ENCODE measurements at places on chromosomes 4 and X.

GRCh38 chr4:174154215-174154854, 129.1 kb downstream of the FBXO8 start:
- no peak for DNase-seq

- DNase-seq: no peak
These were observed 51.5 kb downstream of the VMA21 start for GRCh38 chrX:151448509-151448908.

GRCh38 chrX:386768-387575, at the start of gene PPP2R3B:
Gene PPP2R3B (minus strand): TSS chrX:386907. CDS start chrX:386691, 216 bp downstream.
- peak; percentile 98 for DNase-seq

GRCh38 chr4:90546114-90546513, 418.9 kb downstream of the CCSER1 start:
- no peak for DNase-seq

GRCh38 chr4:185716577-185717376, 95.2 kb downstream of the SORBS2 start:
- no peak for DNase-seq

DNA sequence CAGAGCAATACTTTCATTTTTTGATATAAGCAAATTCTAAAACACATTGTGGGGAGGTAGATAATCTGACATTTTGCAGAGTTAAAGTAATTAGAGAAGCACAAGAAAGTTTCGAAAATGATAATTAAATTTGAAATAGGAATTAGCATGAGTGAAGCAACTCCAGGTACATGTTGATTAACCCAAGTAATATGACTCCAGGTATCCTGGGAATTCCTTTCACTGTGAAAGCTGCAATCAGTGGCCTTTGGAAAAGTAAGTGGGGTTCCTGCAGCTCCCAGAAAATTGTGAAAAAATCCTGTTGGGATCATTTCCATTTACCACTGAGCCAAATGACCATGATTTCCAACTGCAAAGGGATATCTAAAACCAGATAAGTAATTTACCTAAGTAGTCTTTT, 26.0 kb upstream of the CXCL2 start:
- no peak for DNase-seq

DNA sequence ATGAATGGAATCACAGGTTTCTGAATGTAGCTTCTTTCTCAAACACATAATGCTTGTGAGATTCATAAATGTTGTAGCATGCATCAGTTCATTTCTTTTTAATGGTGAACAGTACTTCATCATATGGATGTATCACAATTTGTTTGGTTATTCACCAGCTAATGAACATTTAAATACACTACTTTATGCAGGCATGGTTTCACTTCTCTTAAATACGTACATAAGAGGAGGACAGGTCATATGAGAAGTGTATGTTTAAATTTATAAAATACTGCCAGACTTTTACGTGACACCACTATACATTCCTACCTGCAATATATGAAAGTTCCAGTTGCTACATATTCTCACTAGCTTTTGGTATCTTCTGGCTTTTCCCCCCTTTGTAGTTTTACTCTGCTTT, 65.4 kb downstream of the ANKRD17 start:
- no peak for DNase-seq

GRCh38 chrX:18890724-18891547, 93.0 kb downstream of the PHKA2 start:
- DNase-seq: no peak

Data from activated CD4-positive, alpha-beta T cell treated with anti-CD3 and anti-CD28 coated beads, Interleukin-2, amount 50 U/mL, for 1 hour (primary cell).